ENCODE measurements at places on chromosomes 1 and 21. TPM values are rescaled to one million over a fixed set of nuclear protein-coding genes. Genes with fewer than 3 reads are reported as not detected.

- no peak for DNase-seq
Observed at GRCh38 chr1:211340622-211341507, 14.2 kb downstream of the TRAF5 start.

DNA sequence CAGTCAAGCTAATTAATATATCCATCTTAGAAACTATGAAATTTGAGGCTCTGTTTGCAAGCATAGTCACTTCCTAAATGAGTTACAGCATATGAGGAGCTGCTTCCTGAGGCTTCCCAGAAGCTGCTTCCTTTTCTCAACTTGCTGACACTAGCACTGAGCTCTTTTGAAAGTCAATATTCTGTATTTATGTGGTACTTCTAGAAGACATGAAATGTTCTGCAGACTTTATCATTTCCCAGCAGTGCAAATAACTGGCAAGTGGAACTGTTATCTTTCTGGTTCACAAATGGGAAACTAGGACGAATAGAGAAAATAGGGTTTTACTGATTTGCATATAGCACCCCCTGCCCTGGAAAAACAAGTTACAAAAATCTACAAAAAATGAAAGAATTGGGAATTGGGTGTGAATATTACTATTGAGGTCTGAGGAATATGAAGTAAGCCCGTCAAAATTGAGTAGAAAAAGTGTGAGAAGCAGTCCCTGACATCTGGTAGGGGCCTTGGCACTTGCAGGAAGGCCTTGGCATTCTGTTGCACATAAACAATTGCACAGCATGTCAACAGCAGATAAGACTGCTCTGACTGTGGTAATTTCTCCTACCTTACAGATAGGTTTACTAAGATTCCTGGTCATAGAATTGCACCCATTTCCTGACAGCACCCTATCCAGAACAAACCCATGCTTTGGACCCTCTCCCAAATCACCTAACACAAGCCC is 7.1 kb downstream of the GIPC2 start:
- DNase-seq: peak; percentile 37

GRCh38 chr1:12143631-12144155 is 23.1 kb upstream of the TNFRSF1B start:
- DNase-seq: peak; percentile 79

GRCh38 chr1:100506217-100506616 is 31.7 kb upstream of the GPR88 start:
- peak; percentile 60 for DNase-seq

DNA sequence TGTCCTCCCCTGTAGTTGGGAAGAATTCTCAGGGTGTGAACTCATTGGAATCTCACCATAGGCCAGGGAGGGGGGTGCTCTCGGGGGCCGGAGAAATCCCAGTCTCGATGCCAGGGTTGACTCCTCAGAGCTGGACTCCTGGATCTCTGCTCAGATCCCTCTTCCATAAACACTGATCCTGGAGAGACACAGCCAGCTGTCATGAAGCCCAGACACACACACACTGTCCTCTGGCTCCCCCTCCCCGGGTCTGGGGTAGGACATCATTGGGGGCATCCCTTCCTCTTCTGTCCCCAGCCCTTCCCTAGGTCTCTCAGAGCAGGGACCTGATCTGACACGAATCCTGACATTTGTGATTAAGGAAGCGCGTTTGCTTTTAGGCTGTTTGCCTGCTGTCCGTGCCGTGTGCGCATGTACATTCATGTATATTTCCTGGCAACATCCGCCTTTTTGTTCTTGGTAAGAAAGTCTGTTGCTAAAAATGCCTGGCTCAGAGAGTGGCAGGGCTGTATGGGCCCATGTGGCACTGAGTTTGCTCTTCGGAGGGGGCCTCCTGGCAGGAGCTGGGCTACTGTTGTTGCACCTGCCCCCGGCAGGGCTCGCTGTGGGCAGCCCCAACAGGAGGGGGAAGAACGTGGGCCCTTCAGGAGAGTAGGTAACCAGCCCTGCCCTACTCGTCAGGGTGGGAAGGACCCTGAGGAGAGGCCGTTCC is 45.4 kb upstream of the SELENON start:
- peak; percentile 83 for DNase-seq

DNA sequence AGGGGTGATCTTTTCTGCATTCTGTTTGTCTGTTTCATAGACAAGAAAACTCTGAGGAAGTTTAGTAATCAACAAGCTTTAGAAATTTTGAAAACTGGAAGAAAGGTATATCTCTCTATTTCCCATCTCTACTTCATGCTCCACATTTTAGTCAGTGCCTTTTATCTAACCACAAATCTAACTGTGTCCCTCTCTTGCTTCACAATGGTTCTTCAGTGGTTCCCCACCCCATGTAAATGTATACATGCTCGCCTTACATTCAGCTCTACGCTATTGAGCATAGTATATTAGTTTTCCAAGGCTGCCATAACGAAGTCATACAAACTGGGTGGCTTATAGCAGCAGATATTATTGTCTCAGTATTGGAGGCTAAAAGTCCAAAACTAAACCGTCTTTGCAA is 14.4 kb upstream of the SAMSN1 start:
- no peak for DNase-seq

Gene PCBP3
- 0.93 TPM for total RNA-seq

- DNase-seq: peak; percentile 61
Observed at GRCh38 chr1:61181067-61182038, 99.0 kb downstream of the NFIA start.

- DNase-seq: peak; percentile 93
Observed at GRCh38 chr1:14366091-14367018, 232.1 kb upstream of the KAZN start.

Gene ALPL
- 1.2 TPM for total RNA-seq

Gene RAP1GAP
- total RNA-seq: 0.62 TPM

GRCh38 chr1:119084798-119085197 is 55.7 kb downstream of the WARS2 start:
- DNase-seq: peak; percentile 56

- DNase-seq: no peak
Observed at GRCh38 chr1:94617957-94618739, 76.6 kb upstream of the F3 start.

Gene OR2T33
- not detected for total RNA-seq

- DNase-seq: no peak
Observed at GRCh38 chr1:216765346-216766300, 42.4 kb upstream of the ESRRG start.

DNA sequence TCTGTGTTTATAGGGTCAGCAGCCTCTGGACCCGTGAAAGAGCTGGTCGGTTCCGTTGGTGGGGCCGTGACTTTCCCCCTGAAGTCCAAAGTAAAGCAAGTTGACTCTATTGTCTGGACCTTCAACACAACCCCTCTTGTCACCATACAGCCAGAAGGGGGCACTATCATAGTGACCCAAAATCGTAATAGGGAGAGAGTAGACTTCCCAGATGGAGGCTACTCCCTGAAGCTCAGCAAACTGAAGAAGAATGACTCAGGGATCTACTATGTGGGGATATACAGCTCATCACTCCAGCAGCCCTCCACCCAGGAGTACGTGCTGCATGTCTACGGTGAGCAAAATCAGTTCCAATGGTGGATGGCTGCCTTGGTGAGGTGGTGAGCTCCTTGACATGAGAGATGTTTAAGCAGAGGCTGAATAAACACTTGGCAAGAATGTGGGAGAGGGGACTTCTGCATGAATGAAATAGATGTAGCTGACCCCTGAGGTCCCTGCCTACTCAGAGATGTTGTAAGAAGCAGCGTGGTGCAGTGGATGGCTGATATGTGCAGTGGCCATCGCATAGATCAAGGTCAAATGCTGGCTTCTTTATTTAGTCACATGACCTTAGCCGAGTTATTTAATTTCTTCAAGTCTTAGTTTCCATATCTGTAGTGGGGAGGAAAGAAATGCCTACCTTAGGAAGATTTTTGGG is 9.3 kb downstream of the SLAMF7 start:
- DNase-seq: no peak

Measured in muscle of leg (tissue), 16 donors.